ENCODE measurements at places on chromosomes 11 and 22.

DNA sequence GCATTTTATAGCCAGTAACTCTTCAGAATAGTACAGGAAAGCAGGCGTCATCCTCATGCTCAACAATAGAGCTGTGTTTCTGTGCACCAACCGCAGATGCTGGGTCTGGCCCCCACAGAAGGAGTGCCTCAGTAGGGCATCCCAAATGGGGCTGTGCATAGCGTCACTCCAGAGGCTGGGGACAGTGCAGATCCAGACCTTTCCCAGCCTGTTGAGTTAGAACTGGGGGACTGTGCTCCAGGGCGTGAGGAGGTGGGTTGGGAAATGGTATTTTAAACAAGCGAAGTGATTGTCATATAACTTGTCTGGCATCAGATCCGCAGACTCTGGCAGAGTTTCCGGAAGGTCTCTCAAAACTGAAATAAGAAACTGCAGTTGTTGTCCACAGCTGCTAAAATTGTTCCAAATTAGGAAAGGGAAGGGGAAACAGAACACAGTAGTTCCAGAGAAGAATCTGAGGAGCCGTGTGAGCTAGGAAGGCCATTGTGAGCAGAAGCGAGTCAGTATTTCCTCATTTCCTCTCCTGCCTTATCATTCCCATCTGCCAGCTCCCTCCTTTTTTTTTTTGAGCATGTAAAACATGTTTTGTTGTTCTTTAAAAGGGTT, 52.2 kb downstream of the JAM3 start:
- no peak for DNase-seq

GRCh38 chr11:42840860-42841259, 470.9 kb upstream of the API5 start:
- no peak for DNase-seq

DNA sequence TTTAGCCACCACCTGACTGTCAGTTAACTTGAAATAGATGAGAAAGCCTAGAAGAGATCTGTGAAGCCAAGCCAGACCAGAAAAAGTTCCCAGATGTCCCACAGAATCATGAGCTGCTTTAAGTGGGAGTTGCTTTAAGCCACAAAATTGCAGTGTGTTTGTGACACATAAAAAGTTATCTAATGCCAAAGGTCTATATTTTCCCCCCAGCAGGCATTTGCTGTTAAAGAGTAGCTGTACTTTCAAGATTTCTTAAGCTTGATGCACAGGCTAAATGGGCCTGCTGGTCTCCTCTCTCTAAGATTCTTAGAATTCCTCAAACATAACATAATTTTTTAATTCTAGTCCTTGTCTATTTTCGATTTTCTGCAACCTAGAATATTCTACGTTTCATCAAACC, 825.7 kb downstream of the FAM181B start:
- DNase-seq, result no peak

DNA sequence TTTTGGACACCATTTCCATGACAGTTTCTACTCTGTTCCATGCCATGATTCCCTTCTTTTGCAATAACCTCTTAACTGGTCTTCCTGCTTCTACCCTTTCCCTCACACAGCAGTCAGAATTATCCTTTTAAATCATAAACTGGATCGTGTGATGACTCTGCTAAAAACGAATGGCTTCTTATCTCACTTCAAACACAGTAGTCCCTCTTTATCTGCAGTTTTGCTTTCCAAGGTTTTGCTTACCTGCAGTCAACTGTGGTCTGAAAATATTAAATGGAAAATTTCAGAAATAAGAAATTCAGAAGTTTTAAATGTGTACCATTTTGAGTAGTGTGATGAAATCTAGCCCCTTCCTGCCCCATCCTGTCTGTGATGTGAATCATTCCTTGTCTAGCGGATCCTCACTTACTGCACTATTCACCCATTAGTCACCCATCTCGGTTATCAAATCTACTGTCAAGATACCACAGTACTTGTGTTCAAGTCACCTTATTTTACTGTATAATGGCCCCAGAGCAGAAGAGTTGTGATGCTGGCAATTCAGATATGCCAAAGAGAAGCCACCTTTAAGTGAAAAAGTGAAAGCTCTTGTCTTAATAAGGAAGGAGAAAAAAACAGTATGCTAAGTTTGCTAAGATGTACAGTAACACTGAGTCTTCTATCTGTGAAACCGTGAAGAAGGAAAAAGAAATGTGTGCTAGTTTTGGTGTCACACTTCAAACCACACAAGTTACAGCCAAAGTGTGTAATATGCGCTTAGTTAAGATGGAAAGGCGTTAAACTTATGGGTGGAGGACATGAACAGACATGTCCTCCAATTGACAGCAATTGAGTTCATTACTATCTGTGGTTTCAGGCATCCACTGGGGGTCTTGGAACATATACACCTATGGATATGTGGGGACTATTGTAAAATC, 283.0 kb downstream of the DDX10 start:
- DNase-seq, result no peak

DNA sequence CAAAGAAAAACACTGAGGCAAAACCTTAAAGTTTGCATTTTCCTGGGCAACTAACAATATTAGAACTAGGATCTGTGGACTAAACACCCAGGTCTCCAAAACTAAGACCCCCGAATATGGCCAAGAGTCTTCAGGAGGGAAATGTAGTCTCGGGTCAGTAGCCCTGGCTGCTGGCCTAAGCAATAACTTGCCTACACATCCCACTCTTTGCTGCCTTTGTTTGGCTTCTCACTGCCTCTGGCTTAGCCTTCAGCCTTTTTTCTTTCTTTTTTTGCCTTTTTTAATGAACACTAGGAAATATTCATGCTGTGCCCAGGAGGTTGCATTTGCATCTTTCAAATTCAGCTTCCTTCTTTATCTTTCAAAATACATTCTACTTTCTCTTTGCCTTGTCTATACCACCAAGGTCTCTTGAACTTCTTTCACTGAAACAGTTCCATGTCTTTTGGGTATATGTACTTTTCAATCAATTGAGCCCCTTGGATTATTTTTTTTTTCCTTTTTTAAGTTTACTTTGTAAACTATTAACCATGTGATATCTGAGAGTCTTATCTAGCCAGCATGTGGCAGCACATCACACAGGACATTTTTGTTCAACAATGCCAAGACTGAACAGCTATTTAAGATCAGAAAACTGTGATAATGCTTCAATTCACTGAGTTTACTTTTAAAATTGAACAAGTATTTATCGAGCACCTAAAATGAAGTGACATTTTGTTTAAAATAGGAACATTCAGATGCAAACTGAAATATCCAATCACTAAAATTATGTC, 165.0 kb upstream of the TRPC6 start:
- no peak for DNase-seq

DNA sequence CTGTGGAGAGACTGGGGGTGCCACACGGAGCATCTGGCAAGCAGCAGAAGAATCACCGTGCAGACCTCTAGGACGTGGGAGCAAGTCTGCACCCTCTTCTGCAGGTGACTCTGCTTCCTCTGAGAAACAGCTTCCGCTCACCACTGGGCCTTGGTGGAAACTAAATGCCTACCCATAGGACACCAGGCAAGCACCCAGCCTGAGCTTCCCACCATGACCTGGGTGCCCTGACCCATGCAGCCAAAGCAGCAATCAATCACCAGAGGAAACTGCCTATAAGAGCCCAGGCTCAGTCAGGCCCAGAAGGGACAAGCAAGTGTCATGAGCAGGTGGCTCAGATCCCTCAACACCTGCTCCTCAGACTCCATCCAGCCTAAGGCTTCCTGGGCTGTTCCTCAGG, 63.4 kb downstream of the IGLL5 start:
- DNase-seq, result no peak

- DNase-seq, result no peak
Measured at GRCh38 chr22:20319041-20319744, 667 bp downstream of the DGCR6L start.

- peak; percentile 26 for DNase-seq
Measured at GRCh38 chr11:44286268-44286880, 23.6 kb downstream of the ALX4 start.

- no peak for DNase-seq
Measured at GRCh38 chr11:9858218-9858617, 194.3 kb downstream of the SWAP70 start.

GRCh38 chr11:86790867-86791849, 9.2 kb upstream of the PRSS23 start:
- no peak for DNase-seq

- DNase-seq, result no peak
Measured at GRCh38 chr22:21573293-21573734, 5.8 kb downstream of the UBE2L3 start.

GRCh38 chr11:87265979-87266378, 228.2 kb downstream of the TMEM135 start:
- no peak for DNase-seq

DNA sequence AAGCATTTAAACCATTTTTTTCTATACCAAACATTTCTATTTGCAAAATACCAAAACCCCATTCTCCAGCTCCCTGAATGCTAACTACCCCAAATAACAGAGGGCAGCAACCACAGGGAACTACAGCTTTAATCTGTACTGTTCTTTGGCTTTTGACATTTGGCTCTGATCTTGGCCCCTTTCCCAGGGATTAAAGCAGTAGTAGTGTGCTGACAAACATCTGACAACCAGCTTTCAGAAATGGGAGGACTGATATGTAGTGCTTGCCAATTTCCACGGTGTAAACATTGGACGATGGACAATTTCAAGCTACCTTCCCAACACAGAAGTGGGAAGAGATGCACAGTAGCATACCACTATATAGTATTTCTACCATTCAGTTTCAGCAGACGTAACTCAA, 88.4 kb upstream of the TEAD1 start:
- no peak for DNase-seq

GRCh38 chr11:20451568-20451967, 64.1 kb downstream of the PRMT3 start:
- DNase-seq, result no peak

DNA sequence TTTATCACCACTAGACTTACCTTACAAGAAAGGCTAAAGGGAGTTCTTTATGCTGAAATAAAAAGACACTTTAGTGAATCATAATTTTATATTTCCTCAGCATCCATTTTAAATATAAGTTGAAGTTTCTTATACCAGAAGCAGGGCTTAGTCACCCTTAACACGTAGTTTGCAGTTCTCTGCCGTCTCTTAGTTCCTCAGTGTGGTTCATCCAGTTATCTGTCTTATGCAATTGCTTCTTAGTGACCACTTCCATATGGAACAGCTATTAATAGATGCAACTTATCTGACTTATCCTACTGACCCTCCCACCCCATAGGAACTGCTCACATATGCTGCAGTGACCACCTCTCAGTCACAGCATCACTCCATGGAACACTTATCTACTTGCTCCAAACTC, 11.7 kb upstream of the SLC36A4 start:
- no peak for DNase-seq

DNA sequence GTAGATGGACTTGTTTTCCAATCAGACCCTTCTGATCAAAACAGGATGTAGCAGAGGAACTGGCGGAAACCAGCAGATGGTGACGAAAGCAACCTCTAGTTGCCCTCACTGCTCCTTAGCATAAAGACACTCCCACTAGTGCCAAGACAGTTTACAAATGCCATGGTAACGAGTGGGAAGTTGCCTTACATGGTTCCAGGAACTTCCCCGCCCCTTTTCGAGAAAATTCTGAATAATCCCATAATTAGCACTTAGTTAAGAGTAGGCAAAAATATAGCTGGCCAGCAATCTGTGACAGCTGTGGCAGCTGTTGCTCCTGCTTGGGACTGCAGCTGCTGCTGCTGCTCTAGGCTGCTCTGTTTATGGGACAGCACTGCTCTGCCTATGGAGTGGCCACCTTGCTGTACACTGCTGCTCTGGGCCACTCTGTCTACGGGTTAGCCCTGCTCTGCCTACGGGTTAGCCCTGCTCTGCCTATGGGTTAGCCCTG, 33.4 kb upstream of the SORL1 start:
- no peak for DNase-seq

DNA sequence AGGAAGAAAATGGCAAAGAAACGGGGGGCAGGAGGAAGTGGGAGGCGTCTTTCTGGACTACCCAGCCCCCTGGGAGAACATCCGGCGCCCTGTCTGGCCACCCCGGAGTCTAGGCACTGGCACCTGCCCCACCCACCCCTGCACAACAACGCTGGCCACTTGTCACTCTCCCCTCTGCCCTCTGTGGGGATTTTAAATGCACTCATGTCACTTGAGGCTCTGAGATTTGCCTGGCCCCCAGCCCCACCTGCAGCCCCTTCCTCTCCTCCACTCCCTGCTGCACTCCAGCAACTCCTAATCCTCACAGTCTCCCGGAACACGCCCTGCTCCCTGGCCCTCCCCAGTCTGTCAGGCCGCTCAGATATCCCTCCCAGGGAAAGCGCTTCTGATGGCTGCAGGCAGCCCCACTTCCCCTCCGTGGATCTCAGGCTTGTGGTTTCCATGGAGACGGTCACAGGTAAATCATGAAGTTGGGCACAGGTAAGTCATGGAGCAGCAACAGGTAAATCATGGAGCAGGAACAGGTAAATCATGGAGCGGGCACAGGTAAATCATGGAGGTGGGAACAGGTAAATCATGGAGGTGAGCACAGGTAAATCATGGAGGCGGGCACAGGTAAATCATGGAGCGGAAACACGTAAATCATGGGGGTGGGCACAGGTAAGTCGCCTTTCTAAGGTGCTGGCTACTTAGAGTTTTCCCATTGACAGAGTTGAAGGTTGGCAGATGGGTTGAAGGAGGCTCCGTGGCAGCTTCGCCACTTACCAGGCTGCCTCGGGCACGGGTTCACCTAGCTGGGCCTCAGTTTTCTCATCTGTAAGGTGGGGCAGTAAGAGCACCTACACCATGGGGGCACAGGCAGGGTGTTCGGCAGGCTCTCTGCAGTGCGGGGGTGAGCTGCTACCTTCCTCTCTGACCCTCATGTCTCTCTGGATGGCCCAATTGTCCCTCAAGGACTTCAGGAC, 79.0 kb upstream of the SHISAL1 start:
- DNase-seq, result no peak

DNA sequence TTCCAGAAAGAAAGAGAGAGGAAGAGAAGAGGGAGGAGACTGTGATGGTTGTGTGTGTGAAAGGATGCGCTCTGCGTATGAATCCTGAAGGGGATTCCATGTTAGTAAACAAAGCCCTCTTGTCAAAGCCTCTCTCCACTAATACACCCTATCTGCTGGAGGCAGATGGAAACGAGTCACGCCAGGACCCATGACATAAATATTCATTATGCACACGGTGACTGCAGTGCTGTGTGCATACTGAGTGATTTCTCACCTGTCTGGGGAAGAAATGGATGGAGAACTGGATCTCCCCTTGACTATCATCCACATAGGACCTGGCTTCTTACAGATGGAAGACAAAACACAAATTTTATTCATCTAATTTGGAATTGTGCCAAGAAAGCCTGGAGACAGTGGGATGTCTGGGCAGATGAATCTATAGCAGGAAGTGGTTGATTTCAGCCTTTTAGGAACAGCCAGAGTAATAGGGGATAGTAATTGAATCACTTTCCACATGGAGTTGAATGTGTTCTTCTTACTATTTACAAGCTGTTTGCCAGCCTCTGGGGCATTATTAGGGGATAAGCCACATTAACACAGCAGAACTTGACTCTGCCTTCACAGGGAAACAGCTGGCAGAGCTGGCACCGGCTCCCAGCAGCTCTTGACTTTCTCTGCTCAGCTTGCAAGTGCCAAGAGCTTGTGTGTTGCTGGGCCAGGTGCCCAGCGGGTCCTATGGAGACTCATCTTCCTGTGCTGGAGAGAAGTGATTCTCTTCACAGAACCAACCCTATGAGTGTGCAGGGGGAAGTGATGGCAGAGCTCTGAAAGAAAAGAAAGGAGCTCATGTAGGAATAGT, 9.0 kb downstream of the MTNR1B start:
- DNase-seq, result no peak

Data from activated CD4-positive, CD25-positive, alpha-beta regulatory T cell (primary cell).